ENCODE measurements at places on chromosomes 7 and 10.

DNA sequence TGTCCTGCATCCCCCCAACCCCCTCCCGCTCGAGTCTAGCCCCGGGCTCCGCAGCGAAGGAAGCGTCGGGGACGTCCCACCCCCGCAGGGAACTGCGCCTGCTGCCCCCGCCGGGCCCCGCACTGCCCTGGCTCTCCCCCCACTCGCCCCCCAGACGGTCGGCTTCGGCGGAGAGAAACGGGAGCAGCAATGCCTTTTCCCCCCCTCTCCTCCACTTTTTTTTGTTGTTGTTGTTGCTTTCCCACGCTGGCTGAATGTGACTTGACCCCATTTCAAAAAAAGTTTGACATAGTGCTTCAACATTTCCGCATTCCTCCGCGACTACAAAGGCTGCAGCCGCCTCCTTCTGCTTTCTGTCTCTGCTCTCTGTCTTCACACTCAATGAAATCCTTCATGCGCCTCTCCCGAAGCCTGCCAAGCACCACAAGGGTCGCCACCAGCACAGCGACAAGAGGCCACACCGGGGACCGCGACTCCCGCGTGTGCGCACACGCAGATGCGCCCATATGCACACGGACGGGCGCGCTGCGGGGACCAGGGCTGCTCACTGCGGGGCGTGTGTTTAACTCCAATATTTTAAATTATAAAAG is 1.0 kb downstream of the CDK6 start:
- no peak for DNase-seq

- no peak for DNase-seq
Measured at GRCh38 chr7:20316706-20317105, 14.0 kb upstream of the ITGB8 start.

DNA sequence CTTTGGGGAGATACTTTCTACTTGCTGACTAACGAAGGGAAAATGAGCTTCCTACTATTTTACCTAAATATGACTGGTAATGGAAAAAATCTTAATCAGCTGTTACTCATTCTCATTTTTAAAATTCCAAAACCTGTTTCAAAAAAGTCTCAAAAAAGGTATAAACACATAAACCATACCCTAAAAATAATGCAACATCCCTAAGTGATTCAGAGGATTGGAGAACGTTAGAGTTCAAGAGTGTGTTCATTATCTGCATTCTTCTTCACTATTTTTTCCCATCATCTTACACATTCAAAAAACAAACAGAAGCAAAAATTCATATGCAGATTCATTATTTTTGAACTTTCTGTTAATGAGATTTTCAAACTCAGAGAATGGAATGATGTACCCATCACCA is 150.4 kb upstream of the GNAI1 start:
- no peak for DNase-seq

DNA sequence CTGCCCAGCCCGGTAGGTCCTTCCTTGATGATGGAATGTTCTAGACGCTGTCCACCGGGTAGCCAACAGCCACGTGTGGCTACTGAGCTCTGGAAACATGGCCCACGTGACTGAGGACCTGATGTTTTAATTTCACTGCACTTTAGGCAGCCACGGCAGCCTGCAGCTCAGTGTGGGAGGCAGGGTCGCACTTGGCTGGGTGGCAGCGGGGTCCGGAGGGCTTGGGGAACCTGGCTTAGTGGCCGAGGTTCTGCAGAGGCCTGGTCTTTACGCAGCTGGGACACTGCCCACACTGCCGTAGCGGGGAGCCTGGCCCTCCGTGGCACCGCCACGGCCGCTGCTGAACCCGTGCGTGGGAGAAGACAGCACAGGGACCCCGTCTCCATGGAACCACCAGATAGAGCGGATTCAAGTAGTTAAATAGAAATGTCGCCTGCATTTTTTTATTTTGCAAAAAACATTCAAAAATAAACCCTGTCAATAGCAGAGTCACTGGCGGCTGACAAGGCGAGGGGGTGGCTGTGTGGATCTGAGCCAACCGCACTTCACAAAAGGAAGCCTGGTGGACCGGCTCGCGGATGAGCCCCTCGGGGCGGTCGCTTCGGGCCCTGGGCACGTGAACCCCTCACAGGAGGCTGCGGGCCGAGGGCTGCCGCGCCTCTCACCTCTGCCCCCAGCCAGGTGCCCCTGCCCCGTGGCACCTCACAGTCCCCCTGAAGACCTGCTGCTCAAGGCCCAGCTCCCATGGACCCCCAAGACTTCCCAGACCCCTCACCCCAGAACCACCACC is 25.6 kb upstream of the UTF1 start:
- DNase-seq: no peak

DNA sequence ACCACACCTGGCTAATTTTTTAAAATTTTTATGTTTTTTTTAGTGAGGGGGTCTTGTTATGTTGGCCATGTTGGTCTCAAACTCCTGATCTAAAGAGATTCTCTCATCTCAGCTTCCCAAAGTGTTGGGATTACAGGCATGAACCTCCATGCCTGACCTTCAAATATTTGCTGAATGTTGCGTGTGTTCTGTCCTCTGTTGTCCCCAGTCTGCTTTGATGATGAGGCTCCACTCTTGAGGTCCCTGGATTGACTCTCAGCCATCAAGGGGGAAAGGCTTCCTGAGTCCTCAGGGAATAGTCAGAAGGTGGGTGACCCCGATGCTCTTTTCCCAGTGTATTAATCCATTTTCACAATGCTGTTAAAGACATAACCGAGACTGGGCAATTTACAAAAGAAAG is 26.0 kb downstream of the LYZL2 start:
- no peak for DNase-seq

DNA sequence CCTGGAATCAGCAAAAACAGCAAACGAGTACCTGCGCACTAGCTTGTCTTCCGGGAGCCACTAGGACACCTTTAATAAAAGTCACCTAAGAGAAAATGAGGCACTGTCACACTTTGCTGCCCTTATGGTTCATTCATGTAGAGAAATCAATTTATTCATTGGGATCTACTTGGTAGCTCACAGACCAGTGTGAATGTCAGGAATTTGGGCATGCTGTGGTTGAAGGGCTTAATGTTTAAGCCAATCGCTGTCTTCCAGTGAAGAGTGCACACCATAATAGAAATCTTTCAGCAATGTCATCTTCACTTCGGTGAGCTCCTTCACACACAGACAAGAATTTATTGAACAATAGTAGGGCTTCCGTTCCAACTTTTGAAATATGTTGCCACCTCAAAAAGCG is 65.1 kb downstream of the MARCHF5 start:
- DNase-seq: no peak

- no peak for DNase-seq
Measured at GRCh38 chr10:49167425-49168170, 20.6 kb downstream of the TMEM273 start.

GRCh38 chr7:116691664-116692063 is 19.7 kb downstream of the MET start:
- peak; percentile 42 for DNase-seq

DNA sequence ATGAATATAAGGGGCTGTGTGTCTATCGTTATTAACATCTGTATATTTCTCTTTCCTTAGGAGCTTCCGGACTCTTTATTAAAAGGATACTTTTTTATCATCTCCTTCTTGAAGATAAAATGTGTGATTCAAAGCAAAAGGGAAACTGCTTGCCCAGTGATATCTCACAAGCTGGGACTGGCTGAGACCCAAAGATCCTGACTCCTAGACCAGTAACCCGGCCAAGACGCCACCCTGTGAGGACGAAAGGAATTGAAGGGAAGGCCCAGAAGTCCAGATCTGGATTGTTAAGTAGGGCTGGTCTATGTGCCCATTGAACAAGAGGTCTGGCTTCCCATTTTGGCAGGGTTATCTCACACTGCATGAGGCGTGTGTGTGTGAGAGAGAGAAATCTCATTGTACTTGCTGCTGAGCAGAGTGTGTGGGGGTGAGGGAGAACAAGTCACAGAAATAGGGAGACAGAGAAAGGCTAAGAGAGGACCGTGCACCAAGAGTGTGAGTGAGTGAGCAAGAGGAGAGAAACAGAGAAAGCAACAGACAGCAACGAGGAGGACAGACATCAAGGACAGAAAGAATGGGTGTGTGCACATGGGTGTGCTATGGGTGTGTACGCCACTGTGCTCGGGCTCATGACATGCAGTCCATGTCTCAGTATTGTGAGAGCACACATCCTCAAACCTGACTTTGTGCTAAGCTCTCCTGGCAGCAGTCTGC is 75.4 kb downstream of the PLXNA4 start:
- no peak for DNase-seq

DNA sequence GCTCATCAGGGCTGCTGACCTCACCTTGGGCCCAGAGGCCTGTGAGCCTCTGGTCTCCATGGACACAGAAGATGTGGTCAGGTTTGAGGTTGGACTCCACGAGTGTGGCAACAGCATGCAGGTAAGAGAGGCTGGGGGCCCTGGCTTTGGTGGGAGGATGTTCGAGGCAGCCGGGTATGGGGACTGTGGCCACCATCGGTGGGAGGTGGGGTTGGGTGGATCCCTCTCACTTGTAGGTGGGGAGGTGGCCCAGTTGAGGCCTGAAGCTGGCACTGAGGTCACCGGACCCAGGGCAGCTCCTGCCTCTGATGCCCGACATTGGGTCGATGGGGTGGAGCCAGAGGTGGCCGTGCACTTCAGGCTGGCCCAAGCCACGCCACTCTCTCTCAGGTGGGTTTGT is 406 bp downstream of the ZP3 start:
- DNase-seq: no peak

GRCh38 chr10:113235508-113235907 is 285.5 kb downstream of the TCF7L2 start:
- DNase-seq: no peak

GRCh38 chr7:54778166-54778565 is 19.2 kb upstream of the SEC61G start:
- DNase-seq: no peak

- DNase-seq: no peak
Measured at GRCh38 chr10:132677473-132678227, 108.3 kb downstream of the NKX6-2 start.

- no peak for DNase-seq
Measured at GRCh38 chr7:86643561-86644281, at the start of gene GRM3. GRM3 (plus strand) TSS chr7:86643909; CDS start chr7:86765146, 121,237 bp downstream.

- DNase-seq: no peak
Measured at GRCh38 chr7:25495342-25496250, 267.3 kb upstream of the NPVF start.

- DNase-seq: no peak
Measured at GRCh38 chr10:46290101-46290886, 3.5 kb downstream of the ANTXRL start.

DNA sequence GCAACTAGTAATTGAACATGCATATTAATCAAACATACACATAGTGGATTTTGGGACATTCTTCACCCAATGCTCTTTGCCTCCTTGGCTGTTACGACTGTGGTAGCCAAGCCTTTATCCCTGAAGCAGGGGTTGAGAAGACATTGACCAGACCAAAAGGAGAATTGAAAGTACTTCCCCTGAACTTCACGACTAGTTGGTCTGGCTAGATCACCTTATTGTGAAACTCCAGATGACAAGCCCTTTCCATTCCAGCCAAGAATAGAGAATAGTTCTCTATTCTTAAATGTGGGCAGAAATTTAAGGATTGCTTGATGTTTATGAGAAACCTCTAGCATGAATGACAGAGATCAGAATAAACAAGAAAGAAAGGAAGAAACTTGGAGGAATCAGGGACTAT is 97.0 kb downstream of the LRMDA start:
- no peak for DNase-seq

DNA sequence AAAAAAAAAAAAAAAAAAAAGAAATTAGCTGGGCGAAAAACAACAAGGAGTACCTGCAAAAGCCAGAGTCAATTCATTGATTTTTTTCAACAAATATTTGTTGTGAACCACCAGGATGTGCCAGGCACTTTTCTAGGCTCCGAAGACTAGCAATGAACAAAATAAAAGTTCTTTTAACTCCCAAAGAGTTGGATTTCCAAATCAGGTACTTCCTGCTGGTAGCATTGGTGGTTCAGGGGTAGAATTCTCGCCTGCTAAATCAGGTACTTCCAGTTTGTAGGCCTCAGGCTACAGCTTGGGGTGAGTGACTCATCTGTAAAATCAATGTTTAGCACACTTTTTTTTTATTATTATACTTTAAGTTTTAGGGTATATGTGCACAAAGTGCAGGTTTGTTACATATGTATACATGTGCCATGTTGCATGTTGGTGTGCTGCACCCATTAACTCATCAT is 10.9 kb downstream of the PPA1 start:
- DNase-seq: no peak

DNA sequence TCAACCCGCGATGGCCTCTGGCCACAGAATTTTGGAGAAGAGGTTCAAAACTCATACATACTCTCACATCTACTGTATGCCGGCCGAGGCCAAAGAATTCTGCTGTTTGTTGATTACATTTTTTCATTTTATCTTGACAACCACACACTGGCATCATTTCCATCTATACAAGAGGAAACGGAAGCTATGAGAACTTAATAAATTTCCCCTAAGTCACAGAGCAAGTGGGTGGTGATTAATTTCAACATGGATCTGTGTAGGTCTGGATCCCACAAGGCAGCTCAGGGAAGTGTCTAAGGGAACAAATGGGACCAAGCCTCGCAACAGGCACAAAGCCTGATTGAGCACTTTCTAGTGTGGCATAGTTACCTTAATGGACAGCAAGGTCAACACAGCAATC is 18.0 kb downstream of the ELMO1 start:
- no peak for DNase-seq

- DNase-seq: no peak
Measured at GRCh38 chr7:131630427-131630826, 74.0 kb upstream of the PODXL start.

- DNase-seq: no peak
Measured at GRCh38 chr7:51789489-51789888, 472.9 kb upstream of the COBL start.

- DNase-seq: no peak
Measured at GRCh38 chr10:10044922-10045764, 972.5 kb upstream of the CELF2 start.

- DNase-seq: no peak
Measured at GRCh38 chr7:35695473-35695850, 527 bp upstream of the HERPUD2 start.

DNA sequence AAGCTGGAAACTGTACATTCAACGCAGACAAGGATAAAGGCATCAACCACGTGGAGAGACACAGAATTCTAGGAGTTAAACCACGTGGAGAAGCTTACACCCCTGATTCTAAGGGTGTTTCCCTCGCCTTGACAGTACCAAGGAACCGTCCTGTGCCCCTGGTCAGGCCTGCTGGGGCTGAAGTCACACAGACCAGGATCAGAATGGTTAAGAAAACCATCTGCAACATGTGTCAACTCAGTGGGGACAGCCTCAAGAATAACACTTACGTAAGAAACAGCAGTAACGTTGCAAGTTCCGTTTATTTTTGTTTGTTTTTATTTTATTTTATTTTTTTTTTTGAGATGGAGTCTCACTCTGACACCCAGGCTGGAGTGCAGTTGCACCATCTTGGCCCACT is 55.6 kb downstream of the CHST15 start:
- no peak for DNase-seq

GRCh38 chr7:138608275-138608674 is 92.9 kb downstream of the SVOPL start:
- peak; percentile 54 for DNase-seq
